ENCODE measurements at places on chromosomes 3 and 15. TPM values are rescaled to one million over a fixed set of nuclear protein-coding genes. Genes with fewer than 3 reads are reported as not detected.

- no peak for ATAC-seq
Measured at GRCh38 chr15:42549741-42550392, 1.2 kb downstream of the HAUS2 start.

DNA sequence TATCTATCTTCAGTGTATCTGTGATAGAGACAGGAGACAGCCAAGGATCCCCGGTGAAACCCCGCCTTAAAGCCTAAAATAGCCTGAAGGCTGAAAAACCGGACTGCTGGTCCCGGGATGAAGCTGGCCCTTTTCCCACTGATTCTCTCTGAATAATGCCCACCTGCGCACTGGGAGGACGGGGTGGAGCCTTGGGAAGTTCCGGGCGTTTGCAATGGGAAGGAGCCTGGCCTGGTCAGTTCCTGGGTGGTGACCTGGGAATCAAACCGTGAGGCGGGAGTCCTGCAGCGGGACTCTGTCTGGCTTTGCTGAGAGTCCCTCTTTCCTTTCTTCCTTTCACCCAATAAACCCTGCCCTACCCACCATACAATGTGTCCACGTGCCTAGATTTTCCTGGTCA is 157.9 kb downstream of the C3orf38 start:
- ATAC-seq, result no peak

GRCh38 chr15:100508641-100509300 is 20.0 kb downstream of the CERS3 start:
- no peak for ATAC-seq

DNA sequence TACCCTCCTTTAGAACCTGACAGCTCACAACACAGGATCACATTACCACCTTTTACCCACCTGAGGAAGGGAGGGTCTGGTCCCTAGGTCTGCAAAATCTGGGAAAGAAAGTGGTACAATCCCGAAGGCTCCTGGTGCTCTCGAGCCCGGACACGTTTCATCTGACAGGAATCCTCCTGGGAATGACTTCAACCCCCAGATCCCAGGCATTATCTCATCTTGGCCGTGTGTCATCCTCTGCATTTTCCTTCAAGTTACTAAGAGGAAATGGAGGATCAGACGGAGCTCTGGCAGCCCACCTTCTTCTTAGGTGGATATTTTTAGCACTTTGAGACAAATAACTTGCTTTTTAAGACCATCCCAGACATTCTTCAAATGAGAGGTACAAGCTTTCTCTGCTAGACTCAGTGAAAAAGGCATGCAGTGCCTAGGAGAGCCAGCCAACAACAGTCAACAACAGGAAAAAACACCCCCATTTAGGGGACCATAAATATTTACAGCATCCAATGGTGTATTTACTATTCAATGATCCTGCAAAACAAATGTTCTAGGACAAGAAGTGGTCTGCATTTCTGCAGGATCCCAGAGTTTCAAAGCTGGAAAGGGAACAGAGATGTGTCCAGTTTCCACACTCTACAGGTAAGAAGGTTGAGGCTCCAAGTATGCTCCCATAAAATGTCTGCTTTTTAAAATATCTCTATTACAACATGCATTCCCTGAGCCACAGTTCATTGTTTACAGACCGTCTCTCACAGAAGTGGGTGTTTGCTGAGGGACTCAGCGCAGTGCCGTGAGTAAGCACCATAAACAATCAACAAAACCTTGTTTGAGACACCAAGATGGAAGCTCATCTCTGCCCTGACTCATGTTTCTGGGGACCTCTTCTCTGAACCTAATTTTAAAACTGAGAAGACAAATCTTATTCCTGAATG is 38.3 kb upstream of the ARHGEF3 start:
- ATAC-seq, result no peak

DNA sequence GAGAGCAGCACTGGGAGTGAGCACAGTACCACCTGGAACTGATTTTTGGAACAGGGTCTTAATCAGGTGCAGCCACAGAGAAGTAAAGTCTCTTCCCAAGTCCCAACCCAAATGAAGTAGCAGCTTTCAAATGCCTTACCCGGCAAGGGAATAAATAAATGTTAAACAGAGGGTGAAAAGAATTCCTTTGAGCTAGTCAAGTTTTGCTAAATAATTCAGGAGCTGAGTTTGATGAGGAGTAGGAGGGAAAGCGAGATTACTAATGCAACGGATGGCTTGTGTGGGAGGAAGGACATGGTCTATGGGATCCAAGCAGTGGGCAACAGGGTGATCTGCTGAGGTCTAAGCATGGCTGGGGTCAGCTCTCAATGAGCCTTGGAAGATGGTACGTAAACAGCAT is 204.5 kb upstream of the ST8SIA2 start:
- no peak for ATAC-seq

- no peak for ATAC-seq
Measured at GRCh38 chr3:161644891-161645635, 148.5 kb downstream of the OTOL1 start.

- ATAC-seq, result no peak
Measured at GRCh38 chr15:83565138-83565537, 88.8 kb upstream of the ADAMTSL3 start.

DNA sequence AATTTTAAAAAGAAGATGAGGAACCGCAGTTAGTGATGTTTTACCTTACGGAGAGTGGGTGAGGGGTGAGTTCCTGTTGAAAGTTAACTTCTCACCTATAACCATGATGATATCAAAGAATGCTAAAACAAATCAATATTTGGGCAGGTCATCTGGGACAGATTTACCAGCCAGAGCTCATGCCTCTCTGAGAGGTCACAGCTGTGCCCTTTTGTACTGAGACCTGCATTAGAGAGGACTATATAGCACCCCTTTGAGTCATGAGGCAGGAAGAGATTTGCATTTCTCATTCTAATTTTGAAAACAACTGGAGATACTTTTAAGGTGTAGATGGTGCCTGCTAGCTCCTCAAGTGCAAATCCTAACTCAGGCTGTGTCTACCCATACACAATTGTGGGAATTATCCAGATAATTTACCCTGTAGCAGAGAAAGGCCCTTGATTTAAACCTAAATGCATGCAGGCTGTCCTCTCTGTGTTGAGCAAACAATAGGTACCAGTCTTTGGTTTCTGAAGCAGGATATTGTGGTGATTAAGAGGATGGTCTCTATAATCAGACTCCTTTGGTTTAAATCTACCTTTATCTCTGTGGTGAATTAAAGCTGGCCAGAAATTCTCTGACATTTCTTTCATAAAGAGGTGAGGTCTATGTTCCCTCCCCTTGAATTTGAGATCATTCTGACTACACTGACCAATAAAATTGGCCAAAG is 5.8 kb upstream of the TM4SF4 start:
- no peak for ATAC-seq

GRCh38 chr15:88498996-88499395 is 31.5 kb downstream of the MRPS11 start:
- no peak for ATAC-seq

DPPA2 gene
- total RNA-seq, result not detected

- ATAC-seq, result no peak
Measured at GRCh38 chr3:143608966-143609365, 239.3 kb downstream of the SLC9A9 start.

- ATAC-seq, result no peak
Measured at GRCh38 chr3:143737065-143737464, 111.2 kb downstream of the SLC9A9 start.

DNA sequence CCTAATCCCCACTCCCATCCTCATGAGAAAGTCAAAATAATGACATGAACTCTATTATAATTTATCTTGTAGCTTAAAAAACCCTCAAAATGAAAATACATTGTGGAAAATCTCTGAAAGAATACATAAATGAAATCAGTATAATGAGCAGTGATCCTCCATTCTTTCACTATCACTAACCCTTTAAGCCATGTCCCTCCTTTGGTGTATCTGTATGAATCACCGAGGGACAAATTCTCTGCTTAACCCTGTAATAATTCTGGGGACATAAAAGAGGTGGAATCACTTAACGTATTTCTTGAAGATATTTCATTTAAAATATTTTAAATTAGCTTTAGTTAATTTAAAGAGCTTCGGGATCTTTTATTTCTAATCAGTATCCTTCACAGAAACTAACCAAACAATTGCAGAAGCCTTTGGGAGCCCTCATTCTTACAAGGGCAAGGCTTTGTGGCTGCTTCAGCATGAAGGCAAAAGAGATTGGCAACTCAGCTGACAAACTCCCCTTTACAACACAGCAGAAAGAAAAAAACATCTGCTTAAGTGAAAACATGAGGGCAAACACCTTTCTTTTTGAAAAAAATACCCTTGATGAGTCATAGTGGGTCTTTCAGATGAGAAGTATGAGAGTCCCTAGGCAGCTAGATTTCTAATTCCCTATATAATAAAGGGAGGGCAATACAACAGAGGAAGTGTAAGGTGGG is 44.0 kb upstream of the ALCAM start:
- no peak for ATAC-seq

GOLGB1 gene
- total RNA-seq, result 36.0 TPM

GRCh38 chr3:114649331-114649730 is 355.5 kb downstream of the TIGIT start:
- ATAC-seq, result no peak

GRAMD1C gene
- 0.45 TPM for total RNA-seq

OR5K4 gene
- total RNA-seq, result not detected

INAFM2 gene
- 16.1 TPM for total RNA-seq

- ATAC-seq, result no peak
Measured at GRCh38 chr3:141485641-141486495, 959 bp upstream of the RASA2 start.

- ATAC-seq, result peak; percentile 72
Measured at GRCh38 chr3:108487439-108487838, 23.0 kb downstream of the MYH15 start.

EXD1 gene
- total RNA-seq, result not detected

GRCh38 chr3:125202197-125202596 is 10.4 kb downstream of the SLC12A8 start:
- ATAC-seq, result no peak

DNA sequence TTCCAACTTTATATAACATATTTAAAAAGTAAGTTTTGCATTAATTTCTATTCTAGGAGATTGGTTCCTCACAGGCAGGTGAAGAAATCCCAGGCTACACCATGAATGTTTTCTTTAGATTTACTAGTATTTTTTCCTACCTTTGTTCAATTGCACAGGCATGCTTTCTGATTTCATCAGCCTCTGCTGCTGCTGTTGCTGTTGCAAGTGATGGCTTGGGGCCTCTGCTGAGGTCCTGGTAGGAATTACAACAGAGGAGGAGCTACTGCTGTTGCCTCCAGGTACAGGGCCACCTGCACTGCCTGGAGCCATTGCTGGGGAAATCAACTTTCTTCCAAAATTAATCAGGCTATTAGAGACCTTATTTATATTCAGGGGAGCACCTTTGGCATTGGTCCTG is 353.3 kb downstream of the PLCL2 start:
- ATAC-seq, result no peak

- ATAC-seq, result peak; percentile 74
Measured at GRCh38 chr15:95295896-95296625, 1034.4 kb upstream of the NR2F2 start.

- ATAC-seq, result no peak
Measured at GRCh38 chr3:134326126-134326525, 48.1 kb downstream of the AMOTL2 start.

ABI3BP gene
- 4.4 TPM for total RNA-seq

- ATAC-seq, result no peak
Measured at GRCh38 chr15:56286213-56286612, 42.5 kb upstream of the RFX7 start.

QRICH1 gene
- total RNA-seq, result 47.6 TPM

DNA sequence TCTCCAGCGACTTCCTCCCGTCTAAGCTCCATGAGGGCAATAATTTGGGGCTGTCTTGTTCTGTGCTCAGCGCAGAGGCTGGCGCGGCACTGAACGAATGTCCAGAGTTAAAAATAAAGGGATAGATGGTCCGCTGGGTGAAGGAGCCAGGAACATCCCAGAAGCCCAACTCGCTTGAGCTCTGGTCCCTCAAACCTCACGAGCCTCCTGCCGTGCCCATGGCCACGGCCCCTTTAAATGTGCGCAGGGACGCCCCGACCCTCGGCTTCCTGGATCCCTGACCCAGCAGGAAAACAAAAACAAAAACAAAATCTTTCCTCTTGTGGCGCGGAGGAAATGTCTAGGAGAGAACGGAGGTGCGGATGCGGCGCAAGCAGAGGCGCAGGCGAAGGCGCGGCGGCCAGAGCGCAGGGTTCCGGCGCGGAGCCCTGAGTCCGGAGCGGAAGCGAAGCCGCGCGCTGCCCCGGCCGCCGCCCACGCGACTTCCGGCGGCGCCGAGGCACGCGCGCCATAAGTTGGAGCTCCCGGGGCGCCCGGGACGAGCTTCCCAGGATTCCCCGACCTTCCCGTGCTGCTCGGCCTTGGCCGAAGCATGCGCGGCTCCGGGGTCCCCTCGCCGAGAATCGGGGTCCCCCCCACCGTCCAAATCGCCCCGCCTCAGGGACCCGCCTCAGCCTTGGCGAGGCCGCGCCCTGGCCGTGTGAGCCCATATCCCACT is 52.9 kb upstream of the WNT7A start:
- ATAC-seq, result peak; percentile 88
